T47D (cell line): ENCODE measurements at places on chromosomes 4 and X.

DNA sequence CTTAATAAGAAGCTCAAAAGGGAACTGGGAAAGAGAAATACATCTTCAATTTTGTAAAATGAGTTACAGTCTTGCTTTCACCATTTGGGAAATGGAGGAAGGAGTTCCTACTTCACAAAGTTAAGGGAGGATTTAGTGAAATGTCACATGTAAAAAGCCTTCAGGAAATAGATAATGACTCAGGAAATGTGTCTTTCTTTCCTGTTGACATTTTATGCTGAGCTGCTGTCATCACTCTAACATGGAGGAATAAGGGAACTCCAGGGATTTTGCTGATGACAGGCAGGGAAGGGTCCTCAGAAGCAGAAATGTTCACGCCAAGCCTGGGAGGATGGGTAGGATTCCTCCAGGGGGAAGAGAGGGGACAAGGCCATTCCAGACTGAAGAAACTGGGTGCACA is 251.1 kb downstream of the USP46 start:
- no peak for DNase-seq

GRCh38 chr4:127782275-127783025 is at the start of gene HSPA4L:
Gene HSPA4L, plus strand, starts transcription at chr4:127782322. Its CDS starts 229 bp downstream, at chr4:127782551.
- peak; percentile 76 for DNase-seq

GRCh38 chr4:105637408-105638176 is 70.9 kb downstream of the INTS12 start:
- DNase-seq = no peak

DNA sequence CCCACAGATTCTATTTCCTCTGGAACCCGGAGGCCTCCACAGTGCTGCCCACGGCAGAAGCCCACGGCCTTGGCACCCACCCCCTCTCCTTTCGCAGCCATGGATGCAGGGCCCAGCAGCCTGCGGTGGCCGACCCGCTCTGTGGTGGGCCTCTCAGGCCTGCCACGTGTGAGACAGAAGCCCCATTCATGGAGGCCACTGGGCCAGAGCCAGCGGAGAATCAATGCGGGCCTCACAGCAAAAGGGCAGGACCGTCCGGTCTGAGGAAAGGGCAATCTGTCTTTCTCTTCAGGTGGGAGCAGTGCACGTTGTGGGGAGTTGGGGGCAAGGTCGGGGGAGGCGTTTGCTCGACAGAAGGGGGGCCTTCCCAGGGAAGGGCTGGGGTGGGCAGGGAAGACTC is 8.4 kb upstream of the HAUS7 start:
- no peak for DNase-seq

GRCh38 chrX:23008431-23009099 is 8.8 kb downstream of the DDX53 start:
- peak; percentile 13 for DNase-seq

DNA sequence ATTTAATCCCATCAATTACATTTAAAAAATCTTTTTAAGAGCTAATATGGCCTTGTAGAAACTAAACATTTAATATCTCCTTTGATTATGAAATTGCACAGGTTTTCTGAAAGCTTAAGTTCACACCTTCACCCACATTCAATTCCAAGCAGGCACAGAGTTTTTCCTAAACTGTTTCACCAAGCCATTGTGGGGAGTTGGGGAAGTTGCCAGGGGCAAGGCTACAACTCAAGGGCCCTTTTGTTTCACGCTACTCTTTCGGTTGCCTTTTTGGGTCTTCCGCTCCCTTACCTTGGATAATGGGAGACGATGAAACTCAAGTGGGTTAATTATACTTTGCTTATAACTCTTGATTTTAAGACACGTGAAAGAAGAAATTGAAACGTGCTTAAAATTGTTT is 33.3 kb downstream of the APBB2 start:
- no peak for DNase-seq

- DNase-seq = no peak
Measured at GRCh38 chr4:4667622-4668081, 125.8 kb upstream of the STX18 start.

GRCh38 chrX:84729408-84729807 is 227.2 kb upstream of the HDX start:
- DNase-seq = no peak

DNA sequence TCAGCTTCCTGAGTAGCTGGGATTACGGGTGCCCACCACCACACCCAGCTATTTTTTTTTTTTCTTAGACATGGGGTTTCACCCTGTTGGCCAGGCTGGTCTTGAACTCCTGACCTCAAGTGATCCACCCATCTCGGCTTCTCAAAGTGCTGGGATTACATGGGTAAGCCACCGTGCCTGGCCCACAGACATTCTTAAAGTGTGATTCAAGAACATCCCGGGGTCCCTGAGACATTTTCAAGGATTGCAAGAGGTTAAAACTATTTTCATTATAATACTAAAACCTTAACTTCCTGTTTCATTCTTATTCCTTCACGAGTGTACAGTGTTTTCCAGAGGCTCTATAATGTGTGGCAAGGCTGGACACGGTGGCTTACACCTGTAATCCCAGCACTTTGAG is 318.7 kb downstream of the CAMK2D start:
- DNase-seq = no peak

DNA sequence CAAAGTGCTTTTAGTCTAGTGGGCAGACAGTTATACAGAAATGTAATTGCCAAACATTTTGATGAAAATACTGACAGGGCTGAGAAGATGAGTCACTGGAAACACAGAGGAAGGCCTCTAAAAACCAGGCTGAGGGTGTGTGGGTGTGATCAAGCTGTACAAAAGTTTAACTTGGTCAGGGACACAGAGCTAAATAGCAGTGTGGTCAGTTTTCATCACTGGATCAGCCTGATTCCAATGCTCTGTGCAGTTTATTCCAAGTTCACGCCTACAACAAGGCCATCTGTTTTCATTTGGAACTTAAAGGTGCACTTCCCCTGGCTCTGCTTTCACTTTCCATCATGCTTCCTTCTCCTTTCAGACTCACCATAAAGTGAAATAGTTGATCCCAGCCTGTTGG is 10.6 kb downstream of the CENPVL3 start:
- no peak for DNase-seq

- no peak for DNase-seq
Measured at GRCh38 chrX:54413753-54414152, 26.5 kb upstream of the TSR2 start.

GRCh38 chrX:18288716-18289115 is 65.8 kb downstream of the SCML2 start:
- peak; percentile 35 for DNase-seq

GRCh38 chr4:167000141-167000852 is 234.0 kb downstream of the SPOCK3 start:
- DNase-seq = no peak

DNA sequence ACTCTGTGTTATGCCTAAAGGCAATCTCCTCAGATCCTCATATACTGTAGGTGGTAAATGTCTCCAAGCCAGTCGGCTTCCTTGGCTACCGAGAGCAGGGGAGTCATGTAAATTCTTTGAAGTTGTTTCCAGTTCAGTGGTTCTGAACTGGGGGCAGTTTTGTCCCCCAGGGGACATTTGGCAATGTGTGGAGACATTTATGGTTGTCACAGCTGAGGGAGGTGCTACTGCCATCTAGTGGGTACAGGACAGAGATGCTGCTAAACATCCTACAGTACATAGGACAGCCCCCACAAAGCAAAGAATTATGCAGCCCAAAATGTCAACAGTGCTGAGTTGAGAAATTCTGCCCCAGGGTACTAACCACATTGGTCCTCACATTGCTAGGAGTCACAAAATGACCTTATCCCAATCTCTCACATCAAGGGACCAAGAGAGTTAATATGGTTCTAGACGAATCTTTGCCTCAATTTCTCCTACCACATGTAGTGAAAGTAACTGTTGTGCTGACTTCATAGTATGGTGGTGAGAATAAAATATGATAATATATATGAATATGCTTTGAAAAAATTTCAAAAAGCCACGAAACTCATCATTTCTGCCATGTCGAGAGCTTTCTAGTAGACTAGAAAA is 104.4 kb upstream of the ARHGAP24 start:
- DNase-seq = peak; percentile 62

DNA sequence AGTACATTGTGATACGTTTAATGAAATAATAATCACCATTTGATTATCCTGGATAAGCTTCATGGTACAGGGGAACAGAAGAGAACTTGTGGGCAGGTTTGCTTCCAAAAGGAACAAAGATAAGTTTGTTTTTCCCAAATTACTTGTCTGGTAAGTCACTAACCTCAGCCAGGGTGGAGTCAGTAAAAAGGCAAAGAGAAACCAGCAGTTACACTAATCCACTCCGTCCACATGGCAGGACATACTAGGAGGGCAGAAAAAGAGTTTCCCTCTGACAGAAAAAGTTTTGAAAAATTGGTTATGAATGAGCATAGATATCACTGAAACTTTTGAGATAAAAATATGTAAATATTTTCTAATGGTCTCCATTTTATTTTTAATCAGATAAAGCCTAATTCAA is 285.9 kb downstream of the IL15 start:
- DNase-seq = no peak

- DNase-seq = no peak
Measured at GRCh38 chr4:6206771-6207290, 6.5 kb upstream of the JAKMIP1 start.

DNA sequence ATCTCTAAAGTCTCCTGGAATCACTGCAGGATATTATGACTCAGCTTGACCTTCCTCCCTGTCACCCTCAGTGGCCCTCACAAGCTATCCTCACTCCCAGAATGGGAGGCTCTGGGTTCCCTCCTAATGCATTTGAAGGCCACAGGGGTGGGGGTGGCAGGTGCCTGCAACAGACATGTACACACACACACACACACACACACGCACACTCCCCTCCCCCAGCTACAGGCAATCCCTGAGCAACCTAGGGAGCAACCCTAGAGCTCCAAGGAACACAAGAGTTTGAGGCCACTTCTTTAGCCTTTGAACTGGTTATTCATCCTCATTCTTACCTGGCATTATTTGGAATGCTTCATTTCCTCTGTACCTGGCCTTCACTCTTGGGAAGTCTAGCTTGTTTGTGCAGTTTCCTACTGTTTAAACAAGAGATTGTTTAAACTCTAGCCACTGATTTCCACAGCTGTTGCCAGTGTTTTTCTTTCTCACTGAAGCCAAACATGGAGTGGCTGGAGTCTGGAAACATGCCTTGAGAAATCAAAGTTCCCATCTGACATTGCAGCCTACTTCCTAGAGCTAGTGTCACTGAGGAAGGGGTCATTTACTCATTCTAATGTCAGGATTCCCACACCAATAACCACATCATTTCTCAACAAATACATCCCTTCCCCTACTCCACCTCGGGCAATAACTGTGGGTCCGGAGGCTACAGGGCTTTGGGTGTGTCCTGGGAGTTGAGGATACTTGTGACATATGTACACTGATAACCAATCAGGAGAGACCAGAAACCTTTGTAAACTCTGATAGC is 37.7 kb downstream of the MAOA start:
- DNase-seq = peak; percentile 20

DNA sequence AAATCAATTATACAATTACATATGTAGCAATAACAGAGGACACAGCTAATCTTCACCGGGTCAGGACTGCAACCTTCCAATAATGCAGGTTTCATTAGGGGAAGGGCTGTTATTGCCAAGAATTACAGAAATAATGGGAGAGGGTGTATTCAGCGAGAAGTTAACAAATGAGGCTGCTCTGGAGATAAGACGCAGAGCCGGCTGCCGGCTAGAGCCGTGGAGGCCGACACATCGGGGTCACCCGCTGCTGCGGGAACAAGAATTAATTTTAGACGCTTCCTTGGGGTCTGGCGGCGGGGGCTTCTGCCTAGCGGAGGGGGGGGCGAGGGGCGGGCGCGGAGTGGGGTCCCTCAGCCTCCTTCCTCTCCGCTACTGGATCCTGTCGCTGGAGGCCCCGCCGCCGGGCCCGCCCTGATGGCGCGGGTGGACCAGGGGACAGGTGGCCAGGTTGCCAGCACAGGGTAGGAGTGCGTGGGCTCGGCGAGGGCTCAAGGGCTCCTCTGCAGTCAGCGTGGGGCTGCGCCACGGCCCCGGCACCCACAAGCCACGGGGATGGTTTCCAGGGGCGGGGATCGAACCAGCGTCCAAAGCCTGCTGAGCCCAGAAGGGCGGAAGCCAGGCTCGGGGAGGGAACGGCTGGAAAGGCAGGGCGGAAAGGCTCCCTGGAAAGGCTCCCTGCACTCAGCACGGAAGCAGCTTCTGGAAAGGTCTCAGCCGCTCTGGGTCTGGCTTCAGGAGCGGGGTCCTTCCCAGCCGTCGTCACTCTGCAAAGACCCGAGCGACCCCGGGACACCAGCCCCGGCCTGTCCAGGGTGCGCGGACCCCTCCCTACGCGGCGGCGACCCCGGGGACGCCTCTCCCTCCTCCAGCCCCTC is 113.8 kb upstream of the NKX1-1 start:
- DNase-seq = no peak

DNA sequence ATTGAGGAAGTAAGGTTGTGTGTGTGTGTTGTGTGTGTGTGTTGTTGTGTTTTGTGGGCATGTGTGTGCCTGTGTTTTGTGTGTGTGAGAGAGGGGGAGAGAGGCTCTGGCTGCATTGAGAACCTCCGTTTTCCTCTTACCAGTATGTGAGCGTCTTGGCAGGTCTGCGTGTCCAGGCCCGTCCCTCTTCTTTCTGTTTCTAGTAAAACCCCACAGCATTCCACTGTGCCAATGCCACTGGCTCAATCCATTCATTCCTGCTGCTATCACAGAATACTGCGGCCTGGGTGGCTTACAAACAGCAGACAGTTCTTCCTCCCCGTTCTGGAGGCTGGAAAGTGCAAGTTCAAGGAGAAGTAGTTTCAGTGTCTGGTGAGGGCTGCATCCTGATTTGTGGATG is 15.5 kb upstream of the HTRA3 start:
- DNase-seq = no peak

DNA sequence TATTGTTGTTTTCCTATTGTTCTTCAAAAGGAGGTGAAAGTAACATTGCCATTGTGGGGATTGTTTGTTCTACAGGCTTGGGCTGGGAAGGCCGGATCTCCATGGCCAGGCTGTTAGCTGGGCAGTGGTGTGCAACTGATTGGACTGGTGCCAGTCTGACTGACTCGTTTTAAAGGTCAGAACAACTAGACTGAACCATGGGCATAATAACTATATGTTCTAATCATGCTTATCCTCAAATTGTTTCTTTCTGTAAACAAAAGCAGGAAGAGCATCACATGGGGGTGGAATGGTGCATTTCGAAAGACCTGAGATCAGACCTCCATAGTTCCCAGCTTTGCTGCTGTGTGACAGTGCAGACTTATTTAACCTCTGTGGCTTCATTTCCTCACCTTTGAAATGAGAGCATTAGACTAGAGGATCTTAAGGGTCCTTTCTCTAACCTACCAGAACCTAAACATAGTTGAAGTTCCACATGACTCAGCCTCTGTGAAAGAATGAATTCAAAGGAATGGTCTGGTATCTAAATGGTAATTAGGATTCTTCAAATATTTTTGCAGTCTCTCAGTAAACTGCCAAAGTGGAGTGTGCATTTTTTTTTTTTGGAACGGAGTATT is 66.7 kb upstream of the PGRMC2 start:
- no peak for DNase-seq

DNA sequence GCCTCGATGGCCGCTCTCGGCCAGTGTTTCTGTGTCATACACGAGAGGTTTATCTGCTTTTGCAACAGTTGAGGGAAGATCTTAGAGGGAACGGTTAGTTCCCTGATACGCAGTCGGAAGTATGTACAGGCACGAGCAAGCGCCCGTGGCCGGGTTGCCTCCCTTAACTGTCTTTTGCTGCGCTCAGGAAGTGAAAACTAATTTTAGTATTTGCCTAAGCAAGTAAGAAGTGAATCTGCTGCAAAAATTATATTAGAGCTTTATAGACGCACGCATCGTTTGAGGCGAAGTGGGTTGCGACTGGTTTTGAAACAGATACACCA is 695 bp downstream of the MTM1 start:
- no peak for DNase-seq

GRCh38 chr4:81919810-81920209 is 448.1 kb upstream of the RASGEF1B start:
- DNase-seq = no peak
